Activated CD8-positive, alpha-beta memory T cell treated with anti-CD3 and anti-CD28 coated beads for 4 hours (primary cell): ENCODE measurements at places on chromosomes 12 and 14.

GRCh38 chr14:73888971-73889370 is 2.3 kb downstream of the ZNF410 start:
- DNase-seq = no peak

DNA sequence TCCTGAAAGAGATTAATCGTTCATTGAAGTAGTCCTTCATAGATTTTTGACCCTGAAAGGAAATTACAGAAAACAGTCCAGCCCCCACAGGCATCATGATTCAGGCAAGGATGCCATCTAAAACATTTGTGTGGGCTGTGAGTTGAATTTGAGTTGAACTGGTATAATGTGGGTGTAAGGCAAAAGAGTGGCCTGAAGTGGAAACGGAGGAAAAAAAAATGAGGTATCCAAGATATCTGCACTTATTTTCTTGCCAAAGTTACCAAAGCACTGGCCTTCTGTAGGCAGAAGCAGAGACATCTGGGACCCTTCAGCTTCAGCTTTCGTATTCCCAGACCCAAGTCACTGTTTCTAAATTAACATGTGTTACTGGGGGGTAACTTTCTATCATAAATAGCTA is 105.1 kb upstream of the DIO2 start:
- DNase-seq = no peak

DNA sequence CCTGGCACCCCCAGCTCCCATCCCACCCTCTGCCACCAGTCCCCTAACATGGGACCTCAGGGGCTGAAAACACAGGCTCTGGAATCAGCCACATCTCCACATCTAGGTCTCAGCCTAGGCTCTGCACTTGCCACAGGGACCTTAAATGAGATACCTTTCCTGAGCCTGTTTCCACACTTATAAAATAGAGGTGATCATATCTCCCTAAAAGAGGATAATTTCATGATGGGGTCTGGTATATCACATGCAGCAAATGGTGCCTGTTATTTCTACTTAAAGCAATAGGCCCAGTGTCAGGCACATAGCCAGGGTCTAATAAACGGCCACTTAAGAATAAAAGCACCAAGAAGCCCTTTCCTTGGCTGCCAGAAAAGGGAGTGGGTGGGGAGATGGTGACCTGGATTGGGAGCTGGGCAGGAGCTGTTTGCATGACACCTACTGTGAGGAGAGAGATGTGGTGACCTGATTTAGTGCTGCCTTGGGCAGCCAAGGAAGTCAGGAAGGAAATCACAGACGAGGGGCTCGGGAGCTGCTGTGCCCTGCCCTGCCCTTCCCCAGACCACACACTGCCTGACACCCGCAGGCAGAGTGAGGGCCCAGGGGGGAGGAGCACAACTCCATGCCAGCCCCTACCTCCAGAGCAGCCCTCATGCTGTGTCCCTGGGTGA is 71.2 kb downstream of the IRF2BPL start:
- DNase-seq = no peak

DNA sequence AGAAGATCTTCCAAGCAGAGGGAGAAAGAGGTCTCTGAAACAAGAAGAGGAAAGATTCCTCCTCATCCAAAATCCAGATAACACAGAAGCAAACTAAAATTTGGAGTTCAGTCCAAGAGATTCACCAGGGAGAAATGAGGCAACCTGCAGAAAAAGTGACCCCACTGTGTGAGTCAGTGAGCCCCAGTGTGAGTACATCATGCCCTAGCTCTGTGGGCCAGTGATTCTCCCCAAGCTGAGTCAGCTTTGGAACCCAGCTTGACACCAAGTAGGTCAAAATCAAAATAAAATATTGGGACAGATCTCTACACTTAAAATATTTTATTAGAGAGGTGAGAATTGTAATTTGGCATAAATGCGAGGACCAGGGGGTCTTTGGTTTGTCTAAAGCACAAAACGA is 17.2 kb downstream of the CLEC2B start:
- DNase-seq = no peak
